ENCODE measurements at places on chromosomes 1 and 21.

DNA sequence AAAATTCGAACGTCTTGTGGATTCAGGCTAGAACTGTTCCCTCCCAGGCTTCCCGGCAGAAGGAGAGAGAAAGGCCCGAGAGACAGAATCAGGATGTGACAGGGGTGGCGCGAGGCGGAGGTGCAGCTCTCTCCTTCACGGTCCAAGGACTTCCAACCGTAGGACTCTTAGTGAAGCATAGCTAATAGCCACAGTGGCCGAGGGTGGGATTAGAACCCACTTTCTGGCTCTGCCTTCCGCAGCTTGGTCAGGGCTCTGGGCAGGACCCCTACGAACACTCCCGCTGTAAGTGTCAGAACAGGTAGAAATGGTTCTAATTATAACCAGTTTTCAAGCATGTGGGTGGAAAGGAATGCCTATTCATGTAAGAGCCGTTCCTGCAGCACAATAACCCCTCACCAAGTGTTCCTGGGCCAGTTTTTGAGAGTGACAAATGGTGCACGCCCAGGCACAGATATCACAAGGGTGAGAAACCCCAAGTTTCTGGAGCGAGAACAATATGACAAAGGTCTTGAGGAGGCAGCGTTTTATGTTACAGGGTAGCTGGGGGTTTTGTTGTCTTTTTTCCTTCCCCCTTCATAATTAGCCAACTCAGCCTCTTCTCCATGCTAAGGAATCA is 86.4 kb downstream of the SYF2 start:
- no peak for DNase-seq

GRCh38 chr1:65812065-65812464 is 19.4 kb downstream of the PDE4B start:
- peak; percentile 40 for DNase-seq

GRCh38 chr21:42358937-42359336 is 7.4 kb downstream of the TFF1 start:
- no peak for DNase-seq

DNA sequence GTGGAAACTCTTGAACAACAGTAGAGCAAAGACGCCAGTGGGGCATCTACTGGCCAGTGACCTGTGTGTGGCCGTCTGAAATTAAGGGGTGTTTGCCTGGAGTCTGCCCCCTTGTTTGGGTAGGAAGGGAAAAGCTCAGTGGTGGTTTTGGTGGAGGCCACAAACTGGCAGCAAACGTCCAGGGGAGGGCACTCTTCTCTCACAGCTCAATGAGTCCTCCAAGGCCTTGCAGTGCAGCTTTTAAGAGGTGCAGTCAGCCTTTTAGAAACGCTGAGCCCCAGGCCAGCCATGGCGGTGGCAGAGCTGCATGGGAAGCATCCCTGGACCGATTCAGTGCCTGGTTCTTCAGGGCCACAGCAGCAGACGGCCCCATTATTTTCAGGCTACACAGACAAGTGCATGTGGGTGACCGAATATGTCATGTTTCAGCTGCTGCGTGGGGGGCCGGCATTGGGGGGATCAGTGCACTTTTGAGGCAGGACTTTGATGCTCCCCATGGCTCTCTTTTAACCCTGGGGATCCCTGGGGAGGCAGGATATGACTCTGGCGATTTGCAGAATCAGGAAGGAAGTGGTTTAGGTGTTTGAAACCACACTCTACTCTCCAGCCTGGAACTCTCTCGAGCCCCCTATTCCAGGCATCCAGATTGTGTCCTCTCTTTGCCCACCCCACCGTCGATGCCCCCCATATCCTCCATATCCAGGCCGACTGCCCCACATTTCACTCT is 414.0 kb downstream of the PRDM2 start:
- no peak for DNase-seq

DNA sequence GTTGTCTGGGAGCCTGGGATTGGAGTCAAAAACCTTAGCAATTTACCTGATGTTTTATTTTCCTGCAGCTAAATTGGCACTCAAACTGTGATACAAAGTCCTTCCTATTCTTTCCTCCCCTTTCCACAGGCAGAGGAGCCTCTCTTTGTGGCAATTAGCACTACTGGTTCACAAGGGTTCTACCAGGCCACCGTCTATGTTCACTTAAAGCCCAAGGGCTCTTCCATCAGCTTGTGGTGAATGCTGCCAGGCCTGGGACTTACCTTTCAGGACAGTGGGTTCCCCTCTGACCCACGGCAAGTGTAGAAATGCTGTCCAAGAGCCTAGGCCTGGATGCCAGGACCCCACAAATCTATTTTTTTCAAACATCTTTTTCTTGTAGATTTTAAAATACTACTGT is 251.9 kb upstream of the B3GALT2 start:
- DNase-seq, result no peak

DNA sequence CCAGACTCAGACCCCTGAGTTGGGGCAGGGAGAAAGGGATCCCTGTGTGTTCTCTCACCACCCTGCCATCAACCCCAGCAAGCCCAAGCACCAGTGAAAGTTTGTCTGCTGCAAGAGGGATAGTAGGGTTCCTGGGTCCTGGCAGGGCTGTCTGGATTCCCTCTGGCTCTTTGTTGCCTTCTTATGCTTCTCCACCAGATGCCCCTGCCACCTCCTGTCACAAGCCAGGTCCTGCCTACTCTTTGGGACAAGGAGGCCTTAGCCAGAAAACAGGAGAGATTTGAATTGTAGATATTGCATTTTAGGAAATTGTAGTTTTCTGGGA is 21.7 kb downstream of the UBE2T start:
- no peak for DNase-seq

- DNase-seq, result no peak
Measured at GRCh38 chr1:109535481-109535880, 4.2 kb upstream of the GPR61 start.

GRCh38 chr1:29672416-29673227 is 436.3 kb downstream of the PTPRU start:
- DNase-seq, result no peak

GRCh38 chr1:226728448-226728847 is 10.6 kb downstream of the ITPKB start:
- no peak for DNase-seq

DNA sequence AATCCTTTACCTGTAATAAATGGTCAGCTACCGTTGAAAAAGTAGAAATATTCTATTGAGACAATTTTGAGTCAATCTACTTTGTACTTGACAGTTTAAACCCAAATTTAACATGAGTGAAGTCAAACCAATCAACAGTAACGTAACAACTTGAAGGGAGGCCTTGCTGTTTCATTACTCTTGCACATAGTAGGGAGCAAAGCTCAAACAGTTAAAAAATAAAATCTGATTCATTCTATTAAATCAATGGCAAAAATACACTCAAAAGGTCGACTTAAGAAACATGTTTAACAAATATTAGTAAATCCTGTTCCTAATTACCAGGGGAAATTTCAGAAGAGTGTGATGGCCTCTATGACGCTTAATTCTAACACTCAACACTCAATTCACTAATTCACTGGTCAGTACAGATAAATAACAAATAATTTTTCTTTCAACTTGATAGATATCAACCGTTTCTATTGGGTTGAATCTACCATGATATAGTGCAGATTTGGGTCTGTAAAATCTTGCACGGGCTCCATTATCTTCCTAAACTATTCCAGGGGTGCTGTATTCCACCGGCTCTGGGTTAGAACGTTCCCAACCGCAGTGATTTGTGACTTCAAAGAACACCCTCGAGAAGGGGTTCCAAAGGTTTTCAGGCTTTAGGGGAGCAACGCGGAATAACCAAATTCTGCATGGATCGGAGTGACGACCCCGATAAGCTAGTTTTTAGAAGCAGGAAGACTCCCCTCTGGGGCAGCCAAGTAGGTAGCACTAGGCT is 1.4 kb downstream of the TARBP1 start:
- DNase-seq, result no peak

GRCh38 chr1:24085546-24085945 is 26.4 kb downstream of the MYOM3 start:
- no peak for DNase-seq

DNA sequence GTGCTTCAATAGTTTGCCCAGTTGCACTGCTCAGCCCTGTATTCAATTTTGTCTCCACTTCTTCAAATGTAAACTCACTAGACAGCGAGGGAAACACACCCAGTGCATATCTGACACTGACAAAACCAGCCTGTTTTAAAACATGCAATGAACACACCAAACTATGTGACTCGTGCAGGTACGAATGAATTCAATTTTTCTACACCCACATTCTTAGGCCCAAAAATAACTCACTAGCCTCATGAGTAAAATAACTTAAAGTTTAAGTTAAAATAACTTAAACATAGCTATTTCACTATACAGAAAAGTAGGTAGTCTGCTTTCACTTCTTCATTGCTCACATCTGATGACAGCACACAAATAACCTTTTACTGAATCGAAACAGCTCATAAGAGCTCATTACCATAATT is 21.1 kb downstream of the TTC13 start:
- DNase-seq, result no peak

DNA sequence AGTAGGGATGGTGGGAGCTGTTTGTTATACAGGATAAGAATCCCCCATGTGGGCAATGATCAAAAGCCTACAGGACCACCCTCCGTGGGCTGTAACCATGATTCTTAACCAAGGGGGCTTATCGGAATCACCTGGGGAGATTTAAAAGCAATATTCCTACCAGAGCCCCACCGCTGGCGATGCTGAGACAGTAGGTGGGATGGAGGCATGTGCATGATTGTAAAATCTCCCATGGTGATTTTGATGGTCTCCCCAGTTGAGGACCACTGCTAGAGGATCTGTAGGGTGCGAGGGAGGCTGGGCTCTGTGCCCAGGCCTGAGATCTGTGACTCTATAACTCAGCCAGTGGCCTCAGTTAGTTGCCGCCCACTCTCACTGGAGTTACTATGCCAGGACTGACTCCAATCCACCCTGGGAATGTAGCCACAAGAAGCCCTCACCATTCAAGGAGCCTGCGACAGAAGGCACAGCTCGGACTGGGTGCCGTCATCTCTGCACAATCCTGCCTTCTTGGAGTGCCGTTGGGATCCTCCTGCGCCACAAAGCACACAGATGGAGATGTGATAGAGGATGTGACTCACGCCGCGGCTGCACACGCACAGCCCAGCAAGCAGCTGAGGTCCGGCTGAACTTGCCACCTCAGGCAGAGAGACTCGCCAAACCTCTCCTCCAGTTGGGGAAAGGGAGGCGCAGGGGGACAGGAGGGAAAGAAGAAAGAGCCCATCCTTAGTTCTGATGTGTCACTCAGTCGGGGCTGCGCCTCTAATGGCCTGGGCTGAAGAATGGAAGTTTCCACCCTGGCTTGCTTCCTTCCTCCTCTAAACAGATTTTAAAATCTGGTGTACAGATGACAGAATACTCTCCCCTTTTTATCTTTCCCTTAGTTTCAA is 26.5 kb downstream of the AKNAD1 start:
- DNase-seq, result peak; percentile 99

DNA sequence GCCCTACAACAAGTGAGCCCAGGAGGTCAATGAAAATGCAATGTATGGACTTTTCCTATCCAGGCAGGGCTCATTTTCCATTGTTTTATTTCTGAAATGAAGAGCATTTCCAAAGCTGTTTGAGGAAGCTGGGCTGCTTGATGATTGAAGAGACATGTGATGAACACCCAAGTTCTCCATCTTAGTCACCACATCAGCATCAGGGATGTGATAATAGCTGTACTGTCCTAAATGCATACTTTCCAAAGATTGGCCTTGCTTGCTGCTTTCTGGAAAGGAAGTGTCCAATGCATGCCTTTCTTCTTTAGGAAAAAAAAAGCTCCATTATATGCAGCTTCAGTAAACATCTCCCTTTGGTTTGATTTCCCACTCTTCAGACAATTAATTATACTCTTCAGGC is 425.9 kb upstream of the RUNX1 start:
- DNase-seq, result no peak

DNA sequence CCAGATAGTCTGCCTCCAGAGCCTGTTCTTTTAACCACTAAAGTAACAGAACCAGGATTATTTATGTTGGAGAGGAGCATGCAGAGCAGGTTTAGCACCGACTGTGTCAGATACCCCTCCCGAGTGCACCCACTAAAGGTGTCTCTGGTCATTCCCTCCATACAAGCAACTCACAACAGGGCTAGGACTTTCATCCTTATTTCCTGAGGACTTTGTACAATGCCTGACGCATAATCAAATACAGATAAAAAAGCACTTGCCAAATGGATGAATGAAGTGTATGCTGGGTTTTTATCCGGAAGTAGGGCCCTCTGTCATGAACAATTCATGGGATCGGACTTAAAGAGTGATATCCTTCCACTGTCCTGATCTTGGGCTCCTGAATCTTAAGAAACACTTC is 26.0 kb downstream of the RPL5 start:
- DNase-seq, result no peak

DNA sequence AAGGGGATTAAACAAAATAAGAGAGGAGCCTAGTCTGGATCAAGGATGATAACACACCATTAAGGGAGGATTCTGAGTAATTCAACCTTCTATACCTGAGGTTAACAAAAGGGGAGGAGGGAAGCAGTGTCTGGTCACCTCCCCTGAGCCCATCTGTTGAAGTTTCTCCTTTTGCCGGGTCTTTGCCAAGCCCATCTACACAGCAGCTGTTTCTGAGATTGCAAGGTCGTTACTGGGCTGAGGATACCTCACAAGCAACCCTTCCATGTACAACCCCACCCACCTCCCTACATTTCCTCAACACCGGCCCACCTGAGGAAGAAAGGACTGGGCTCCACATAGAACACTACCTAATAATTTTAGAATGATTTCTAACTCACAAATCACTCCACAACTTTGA is 26.3 kb downstream of the LRRC52 start:
- DNase-seq, result no peak

DNA sequence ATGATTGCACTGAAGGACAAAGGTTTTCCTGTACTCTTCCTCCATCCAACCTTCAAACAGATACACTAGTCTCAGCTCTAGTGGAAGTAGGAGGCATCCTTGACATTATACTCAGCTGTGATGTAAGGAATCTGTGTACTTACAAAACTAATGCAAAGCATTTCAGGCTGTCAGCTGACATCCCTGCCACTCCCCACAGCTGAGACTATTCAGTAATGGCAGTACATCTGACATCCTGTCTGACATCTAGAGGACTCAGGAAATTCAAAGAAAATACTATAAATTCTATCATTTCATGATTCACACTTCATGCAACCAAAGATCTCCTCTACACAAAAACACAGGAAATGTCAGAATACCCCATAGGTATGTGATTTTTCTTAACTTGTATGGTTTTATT is 325.8 kb downstream of the SMYD3 start:
- peak; percentile 47 for DNase-seq

DNA sequence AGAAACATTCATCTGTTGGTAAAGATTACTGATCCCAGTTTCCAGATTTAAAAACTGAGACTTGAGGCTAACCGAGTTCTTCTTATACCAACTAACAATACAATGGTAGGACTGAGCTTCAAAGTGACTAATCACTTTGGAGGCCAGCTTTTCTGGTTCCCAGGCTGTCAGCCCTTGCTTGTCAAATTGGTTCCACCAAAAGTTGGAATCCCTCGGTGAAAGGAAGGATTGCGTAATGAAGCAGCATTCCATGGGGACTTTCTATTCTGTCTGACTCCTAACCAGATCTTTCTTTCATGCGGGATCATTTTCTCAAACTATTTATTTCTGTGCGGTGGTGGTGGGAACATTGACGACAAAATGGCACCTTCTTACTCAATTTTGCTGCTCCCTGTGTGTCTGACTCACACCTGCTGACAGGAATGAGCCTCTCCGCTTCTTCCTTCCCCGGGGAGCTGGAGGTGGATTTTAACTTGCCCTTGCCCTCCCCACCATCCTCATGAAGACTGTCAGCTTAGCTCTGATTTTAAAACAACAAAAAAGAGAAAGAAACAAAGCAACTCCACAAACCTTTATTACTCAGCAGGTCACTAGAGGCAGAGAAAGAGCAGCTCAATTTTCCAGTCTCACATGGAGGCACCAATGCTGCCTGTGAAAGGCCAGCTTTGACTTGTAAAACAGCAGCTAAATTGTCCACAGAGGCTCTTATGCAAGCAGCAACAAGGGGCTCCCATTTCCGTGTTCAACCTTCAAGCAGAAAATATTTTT is 32.9 kb upstream of the RASAL2 start:
- peak; percentile 88 for DNase-seq
